ENCODE measurements at places on chromosomes 6 and 20. TPM values are rescaled to one million over a fixed set of nuclear protein-coding genes. Genes with fewer than 3 reads are reported as not detected.

GRCh38 chr6:14790976-14791375, 454.9 kb upstream of the JARID2 start:
- no peak overlapping the region for H3K27ac ChIP-seq
- no peak overlapping the region for H3K4me3 ChIP-seq
- no peaks in the 10 kb centered on the region for H3K36me3 ChIP-seq
- H3K4me1 ChIP-seq, result no peaks in the 10 kb centered on the region
- H3K27me3 ChIP-seq, result no peaks in the 10 kb centered on the region
- no peak for DNase-seq

The BPI gene
- total RNA-seq, result not detected

The EFCAB8 gene
- not detected for total RNA-seq

The FILIP1 gene
- under 0.01 TPM for total RNA-seq

The IL17A gene
- total RNA-seq, result not detected

- H3K27me3 ChIP-seq, result peaks cover 18% of the 10 kb centered on the region
- H3K27ac ChIP-seq, result no peak overlapping the region
- no peaks in the 10 kb centered on the region for H3K36me3 ChIP-seq
Measured at GRCh38 chr6:41646026-41646795, 7.9 kb downstream of the MDFI start.

- no peak overlapping the region for H3K4me3 ChIP-seq
- no peak overlapping the region for H3K27ac ChIP-seq
- H3K4me1 ChIP-seq, result peaks cover 8% of the 10 kb centered on the region
- no peaks in the 10 kb centered on the region for H3K36me3 ChIP-seq
Measured at GRCh38 chr6:69933239-69933638, 66.9 kb downstream of the COL19A1 start.

The RBM24 gene
- total RNA-seq, result 7.3 TPM

The CCN6 gene
- not detected for total RNA-seq

DNA sequence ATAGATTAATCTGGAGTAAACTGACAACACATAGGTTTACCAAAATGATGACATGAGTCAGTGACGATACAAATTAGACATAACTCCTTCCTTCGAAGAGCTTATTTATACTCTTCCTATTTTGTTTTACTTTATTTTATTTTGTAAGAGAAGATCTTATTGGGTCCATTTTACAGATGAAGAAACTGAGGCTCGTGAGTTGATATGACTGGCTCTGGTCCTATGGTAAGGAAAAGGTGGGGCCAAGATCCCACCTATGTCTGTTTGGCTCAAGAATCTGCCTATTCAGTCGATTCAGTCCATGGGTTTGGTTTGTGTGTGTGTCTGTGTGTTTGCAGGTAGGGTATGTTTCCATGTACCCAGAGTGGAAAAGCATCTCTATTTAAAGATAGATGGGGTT, 8.4 kb upstream of the R3HDML start:
- H3K27me3 ChIP-seq, result no peaks in the 10 kb centered on the region
- no peaks in the 10 kb centered on the region for H3K36me3 ChIP-seq
- no peaks in the 10 kb centered on the region for H3K4me1 ChIP-seq
- H3K4me3 ChIP-seq, result no peak overlapping the region

- H3K27me3 ChIP-seq, result no peaks in the 10 kb centered on the region
- H3K27ac ChIP-seq, result no peak overlapping the region
- H3K4me1 ChIP-seq, result no peaks in the 10 kb centered on the region
Measured at GRCh38 chr6:88558981-88559380, 392.8 kb upstream of the CNR1 start.

The SPATS1 gene
- not detected for total RNA-seq

The PRND gene
- not detected for total RNA-seq

DNA sequence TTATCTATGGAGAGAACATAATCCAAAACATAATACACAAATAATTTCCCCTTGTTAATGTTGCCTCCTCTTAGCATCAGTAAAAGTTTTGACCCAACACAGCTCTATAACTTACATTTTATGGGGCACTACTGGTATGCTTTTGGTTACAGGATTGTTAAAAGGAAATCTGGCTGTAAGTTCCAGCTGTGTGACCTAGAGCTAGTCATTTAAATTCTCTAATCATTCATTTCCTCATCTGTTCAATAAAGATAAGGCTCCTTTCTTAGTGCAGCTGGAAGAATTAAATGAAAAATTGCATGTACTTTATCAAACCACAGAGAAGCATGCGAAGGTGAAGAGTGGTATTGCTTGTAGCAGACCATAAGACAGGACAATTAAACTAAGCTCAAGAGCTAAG, 4.6 kb downstream of the SLC17A2 start:
- H3K27ac ChIP-seq, result no peak overlapping the region
- no peaks in the 10 kb centered on the region for H3K4me1 ChIP-seq
- H3K27me3 ChIP-seq, result no peaks in the 10 kb centered on the region
- no peak overlapping the region for H3K4me3 ChIP-seq
- no peaks in the 10 kb centered on the region for H3K36me3 ChIP-seq

DNA sequence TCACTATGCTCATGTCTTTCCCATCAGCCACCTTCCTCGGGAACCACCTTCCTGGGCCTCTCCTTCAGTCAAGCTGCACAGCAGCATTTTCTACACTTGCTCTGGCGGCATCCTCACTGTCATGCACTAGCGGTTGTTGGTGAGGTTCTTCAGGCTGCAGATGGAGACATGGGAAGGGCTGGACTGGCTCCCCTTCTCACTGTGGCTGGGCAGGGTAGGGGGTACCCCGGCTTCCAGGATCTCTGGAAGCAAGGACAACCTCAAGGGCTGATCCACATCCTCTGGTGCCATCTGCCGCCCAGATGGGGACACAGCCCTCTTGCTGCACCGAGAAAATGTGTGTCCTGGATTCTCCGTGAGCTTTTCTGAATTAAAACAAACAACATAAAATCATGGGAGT, 180.1 kb upstream of the RNF24 start:
- H3K27ac ChIP-seq, result no peak overlapping the region
- no peaks in the 10 kb centered on the region for H3K36me3 ChIP-seq
- no peaks in the 10 kb centered on the region for H3K27me3 ChIP-seq
- no peak overlapping the region for H3K4me3 ChIP-seq

GRCh38 chr6:17730078-17730704, 23.5 kb upstream of the NUP153 start:
- no peak for DNase-seq
- no peaks in the 10 kb centered on the region for H3K36me3 ChIP-seq
- H3K27ac ChIP-seq, result no peak overlapping the region

DNA sequence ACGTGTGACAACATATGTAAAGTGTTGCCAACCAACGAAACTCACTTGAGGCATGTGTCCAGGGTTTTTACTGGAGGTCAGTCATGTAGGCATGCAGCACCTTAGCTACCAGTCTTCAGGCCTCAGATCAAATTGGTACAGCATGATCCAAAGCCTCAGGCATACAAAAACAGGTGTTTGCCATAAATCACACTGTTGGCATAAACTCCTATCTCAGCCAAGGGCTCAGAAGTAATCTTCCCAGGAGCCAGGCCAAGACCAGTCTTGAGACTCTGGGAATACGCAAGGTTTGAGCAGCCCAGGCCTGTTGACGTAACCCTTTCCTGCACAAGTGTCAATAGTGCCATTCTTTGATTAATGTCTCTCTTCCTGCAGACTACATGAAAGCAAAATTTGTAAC, 163.5 kb downstream of the PRL start:
- no peaks in the 10 kb centered on the region for H3K36me3 ChIP-seq
- no peak overlapping the region for H3K4me3 ChIP-seq
- H3K27me3 ChIP-seq, result no peaks in the 10 kb centered on the region
- no peak for DNase-seq

The SERPINB1 gene
- total RNA-seq, result 13.8 TPM

The MYCT1 gene
- under 0.01 TPM for total RNA-seq

The SOBP gene
- total RNA-seq, result 1.9 TPM

DNA sequence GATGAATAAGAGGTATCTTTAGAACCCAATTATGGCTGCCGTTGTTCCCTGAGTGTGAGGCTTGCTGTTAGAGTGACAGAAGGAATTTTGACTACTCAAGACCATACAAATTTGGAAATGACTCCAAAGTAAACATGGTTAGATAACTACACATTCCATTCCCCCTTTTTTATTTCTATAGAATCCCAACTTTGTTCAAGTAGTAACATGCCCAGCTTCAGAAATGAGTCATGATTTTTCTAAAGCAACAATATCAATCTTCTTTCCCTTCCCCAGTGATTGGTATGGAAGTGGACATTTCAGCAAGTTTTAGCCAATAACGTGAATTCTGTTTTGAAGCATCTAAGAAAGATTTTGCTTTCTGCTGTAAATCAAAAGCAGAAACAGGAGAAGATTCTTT, 37.8 kb downstream of the HCRTR2 start:
- no peaks in the 10 kb centered on the region for H3K36me3 ChIP-seq
- no peak overlapping the region for H3K27ac ChIP-seq
- DNase-seq, result no peak
- H3K27me3 ChIP-seq, result no peaks in the 10 kb centered on the region
- H3K4me3 ChIP-seq, result no peak overlapping the region

DNA sequence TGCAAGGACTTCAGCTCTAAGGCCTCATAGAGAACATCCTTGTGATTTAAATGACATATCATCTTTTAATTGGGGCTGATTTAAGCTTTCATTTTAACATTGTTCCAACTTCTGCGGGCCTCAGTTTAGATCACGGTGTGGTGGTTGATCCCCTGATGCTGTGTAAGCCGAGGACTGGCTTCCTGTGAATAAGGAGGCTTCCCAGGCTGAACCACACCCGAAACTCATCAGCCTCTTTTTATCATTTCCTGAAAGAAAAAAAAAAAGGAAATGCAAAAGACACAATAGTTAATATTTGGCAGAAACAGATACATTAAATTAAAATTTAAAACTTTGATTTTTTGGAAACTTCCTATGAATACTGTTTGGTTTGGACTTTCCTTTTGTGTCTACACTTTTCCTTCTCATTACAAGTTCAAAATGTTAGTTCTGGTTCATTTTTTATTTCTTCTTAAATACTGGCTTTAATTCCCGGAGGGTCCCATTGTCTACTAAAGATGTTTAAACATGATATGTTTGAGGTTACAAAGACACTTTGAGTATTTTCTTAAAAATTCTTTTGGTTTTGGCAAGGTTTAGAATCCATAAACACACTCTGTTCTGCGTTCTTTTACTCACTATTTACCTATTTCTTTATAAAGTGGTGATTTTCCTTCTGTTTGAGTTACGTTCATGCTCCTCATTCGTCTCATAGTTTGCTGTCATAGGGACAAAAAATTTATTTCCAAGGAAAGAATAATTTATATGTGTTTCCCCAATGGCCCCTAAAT, 230.0 kb upstream of the SULF2 start:
- peak; percentile 20 for DNase-seq
- H3K4me1 ChIP-seq, result peaks cover 28% of the 10 kb centered on the region
- no peaks in the 10 kb centered on the region for H3K27me3 ChIP-seq
- H3K4me3 ChIP-seq, result no peak overlapping the region
- no peaks in the 10 kb centered on the region for H3K36me3 ChIP-seq
